ENCODE measurements at places on chromosomes 6 and 20.

GRCh38 chr6:148800536-148800935 is 53.7 kb downstream of the UST start:
- no peak for DNase-seq

- no peak for DNase-seq
These were observed 275.0 kb downstream of the CENPW start for GRCh38 chr6:126614642-126615504.

DNA sequence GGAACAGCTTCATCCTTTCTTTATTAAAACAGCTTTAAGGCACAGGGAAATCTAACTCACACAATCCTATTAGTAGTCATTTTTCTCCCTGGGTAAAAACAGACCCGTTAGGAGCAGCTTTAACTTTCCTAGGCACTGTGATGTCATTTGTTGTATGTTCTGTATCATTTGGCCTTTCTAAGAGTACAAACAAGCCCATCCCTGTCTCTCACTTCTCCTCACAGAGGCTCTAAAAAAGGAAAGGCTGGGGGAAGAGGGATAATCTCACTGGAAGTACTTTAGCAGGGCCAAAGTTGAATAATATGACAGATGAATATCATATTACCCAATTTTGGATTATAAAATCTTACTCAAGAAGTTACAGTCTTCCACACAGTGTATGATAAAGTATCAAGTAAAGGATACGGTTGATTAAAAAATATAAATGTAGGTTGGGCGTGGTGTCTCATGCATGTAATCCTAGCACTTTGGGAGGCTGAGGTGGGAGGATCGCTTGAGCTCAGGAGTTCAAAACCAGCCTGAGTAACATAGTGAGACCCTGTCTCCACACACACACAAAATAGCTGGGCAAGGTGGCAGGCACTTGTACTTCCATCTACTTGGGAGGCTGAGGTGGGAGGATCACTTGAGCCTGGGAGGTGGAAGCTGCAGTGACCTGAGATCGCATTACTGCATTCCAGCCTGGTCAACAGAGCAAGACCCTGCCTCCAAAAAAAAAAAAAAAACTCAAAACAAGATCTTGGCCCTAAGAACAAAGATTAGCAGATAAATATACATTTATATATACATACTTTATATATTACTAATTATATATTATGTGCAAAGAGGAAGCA is 7.9 kb downstream of the NUDT3 start:
- no peak for DNase-seq

- peak; percentile 5 for DNase-seq
These were observed 64.9 kb upstream of the PAX1 start for GRCh38 chr20:21640556-21640955.

DNA sequence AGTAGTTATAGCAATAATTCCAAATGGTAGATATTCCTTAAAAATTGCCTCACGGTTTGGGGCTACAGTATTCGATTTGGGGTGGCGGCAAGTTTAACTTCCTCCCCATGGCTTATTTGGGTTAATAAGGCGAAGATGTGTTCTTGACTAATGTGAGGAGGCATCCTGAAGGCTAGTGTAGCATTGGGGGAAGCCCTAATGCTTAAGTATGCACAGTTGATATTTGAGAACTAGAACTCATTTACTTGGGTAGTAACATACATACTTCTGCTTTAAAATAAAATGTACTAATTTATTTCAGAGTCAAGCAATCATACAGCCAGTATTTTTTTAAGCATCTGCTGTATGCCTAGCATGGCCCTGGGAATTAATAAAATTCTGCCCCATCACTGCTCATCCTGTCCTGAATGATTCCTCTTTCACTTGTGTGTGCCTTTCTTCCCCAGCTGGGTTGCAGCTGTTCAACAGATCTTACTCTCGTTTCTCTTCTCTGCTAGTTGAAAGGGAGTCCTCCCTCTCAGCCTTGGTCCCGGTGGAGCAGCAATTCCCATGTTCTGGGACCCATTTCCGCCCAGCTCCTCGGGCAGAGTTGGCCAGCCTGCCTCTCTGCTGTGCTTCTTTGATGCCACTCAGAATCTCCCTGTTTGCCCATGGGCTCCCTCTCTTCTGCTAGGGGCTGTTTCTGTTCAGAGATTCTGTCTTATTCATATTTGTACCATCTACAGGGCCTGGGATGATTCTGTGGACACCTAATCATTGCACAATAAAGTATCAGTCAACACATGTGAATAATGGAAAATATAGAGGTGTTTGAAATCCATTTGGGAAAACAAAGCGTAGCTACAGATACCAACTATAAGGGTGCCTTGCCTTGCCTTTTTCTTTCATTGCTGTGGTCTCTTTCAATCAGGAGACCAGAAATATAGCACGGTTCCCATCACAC is 104.8 kb downstream of the ARID1B start:
- DNase-seq = no peak

DNA sequence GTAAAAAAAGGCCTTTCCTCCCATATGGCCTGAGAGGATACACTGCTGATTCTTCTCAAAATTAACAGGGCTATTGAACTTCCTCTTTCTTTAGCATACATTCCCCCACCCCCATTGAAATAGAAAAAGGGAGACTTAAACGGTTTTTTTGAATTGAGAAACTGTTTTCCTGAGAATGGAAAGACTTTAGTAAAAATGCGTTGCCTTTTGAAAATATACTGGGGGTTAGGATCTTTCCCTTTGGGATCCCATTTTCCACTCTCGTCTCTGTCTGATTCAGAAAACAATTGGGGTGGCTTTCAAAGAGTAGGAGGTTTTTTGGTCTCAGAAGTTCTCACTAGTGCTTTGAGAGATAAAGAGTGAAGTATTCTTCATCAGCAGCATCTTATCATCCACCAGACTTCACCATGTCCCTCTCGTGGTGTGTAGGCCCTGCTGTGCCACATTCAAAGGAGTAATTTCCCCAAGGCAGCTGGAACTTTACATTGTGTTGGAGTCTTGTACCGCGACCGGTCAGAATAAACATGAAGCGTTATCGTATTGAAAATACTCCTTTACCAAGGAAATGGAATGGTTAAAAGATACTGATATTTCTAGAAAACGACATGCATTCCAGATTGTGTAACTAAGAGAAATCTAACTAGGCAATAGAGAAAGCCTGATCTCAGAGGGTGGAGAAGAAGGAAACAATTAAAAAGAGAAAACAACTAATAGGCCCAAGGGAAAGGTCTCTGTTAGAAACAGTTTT is 10.6 kb downstream of the MYB start:
- DNase-seq = no peak

GRCh38 chr6:166167801-166168615 is at the start of gene TBXT:
Gene TBXT, minus strand, starts transcription at chr6:166167851. Its CDS starts 260 bp downstream, at chr6:166167591.
- no peak for DNase-seq

GRCh38 chr6:66605011-66605410 is 898.0 kb upstream of the EYS start:
- no peak for DNase-seq

DNA sequence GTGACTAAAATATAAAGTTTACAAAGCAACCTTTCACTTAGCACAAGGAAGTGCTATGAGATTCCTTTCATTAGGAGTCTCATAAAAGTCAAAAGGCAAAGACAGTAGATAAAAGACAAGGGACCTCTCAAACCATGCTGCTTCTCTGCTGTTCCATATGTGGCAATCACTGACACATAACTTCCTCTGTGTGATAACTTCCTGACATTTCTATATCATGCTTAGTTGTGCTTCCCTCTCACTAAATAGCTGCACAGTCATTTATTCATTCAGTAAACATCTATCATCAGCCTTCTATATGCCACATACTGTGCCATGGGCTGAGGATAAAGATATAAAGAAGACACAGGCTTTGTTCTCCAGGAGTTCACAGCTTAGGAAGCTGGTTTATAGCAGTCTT is 214.8 kb upstream of the GRIK2 start:
- DNase-seq = no peak

DNA sequence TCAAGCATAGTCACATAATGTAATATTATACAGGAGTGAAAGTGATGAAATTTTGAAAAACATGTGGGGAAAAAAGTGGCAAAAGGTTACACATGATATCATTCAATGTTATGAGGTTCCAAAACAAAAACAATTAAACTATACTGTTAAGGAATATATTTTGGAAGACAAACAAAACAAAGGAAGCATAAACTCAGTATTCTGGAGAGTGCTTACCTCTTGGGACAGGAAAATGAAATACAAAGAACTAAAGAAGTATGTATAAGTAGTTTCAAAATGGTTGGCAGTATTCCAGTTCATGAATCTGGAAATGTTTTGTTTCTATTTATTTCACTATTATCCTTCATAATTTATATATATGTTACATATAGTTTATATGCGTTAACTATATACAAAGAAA is 213.5 kb downstream of the MOXD1 start:
- DNase-seq = no peak

DNA sequence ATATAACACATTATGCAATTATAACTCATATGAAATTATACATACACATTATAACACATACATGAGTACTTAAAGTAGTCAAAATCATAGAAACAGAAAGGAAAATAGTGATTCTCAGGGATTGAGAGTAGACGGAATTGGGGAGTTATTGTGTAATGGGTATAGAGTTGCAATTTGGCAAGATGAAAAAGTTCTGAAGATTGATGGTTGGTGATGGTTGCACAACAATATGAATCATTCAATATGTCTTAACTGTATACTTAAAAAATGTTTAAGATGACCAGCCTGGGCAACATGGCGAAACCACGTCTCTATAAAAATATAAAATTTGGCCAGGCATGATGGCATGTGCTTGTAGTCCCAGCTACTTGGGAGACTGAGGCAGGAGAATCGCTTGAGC is 372.7 kb downstream of the CDKAL1 start:
- no peak for DNase-seq

DNA sequence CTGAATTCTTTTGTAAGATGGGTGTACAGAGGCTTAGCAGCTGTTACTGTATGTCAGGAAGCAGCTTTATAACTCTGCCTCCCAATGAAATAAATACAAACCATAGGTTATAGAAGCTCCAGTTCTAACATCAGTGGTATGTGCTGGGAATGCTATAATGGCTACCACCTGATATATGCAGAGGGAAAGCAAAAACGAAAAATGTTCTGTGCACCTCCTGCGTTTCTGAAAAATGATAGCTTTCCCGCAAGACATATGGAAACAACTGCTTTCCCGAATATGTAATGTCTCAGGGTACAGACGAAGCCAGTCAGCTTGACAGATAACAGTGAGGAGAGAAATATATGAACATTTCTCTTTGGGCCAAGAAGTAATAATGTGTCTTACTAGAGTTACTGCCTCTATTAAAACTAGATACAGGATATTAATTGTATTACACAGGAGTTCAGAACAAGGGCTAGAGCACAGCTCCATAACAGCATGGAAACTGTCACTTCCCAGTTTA is 517.0 kb upstream of the NRSN1 start:
- DNase-seq = no peak

- no peak for DNase-seq
These were observed 9.1 kb downstream of the UCKL1 start for GRCh38 chr20:63946986-63947637.

DNA sequence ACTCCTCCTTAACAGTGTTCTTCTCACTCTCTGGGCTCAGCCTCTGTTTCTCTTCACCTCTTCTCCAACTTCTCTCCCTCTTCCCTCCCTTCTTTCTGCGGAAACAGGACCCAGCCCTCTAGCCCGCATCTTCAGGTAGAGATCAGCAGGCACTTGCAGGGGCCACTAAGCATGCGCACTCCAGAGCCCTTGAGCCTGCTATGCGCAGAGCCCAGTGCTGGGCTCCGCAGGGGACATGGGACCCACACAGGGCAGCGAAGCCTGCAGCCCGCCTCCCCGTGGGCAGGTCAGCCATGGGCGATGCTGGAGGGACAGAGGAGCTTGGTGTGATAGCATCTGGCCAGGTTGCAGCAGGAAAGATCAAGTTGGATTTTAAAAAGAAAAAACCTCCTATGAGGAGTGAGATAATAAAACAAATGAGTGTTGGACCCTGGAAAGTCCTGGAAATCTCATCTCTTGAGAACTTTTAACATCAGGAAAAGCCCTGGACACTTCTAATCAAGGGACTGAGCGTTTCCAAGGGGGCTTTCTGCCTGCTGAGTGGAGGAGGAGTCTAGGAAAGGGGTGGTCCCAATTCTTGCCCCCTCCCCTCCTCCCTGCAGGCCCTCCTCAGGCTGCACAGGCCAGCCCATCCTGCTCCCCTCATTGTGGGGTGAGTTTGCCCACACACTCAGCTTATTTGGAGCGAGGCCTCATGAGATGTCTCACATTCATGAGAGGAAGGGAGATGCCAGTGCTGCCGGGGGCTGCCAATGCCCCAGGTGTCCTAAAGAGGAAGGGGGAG is 71.9 kb downstream of the MDGA1 start:
- DNase-seq = no peak

- no peak for DNase-seq
These were observed 42.3 kb downstream of the CCDC170 start for GRCh38 chr6:151536188-151536479.

DNA sequence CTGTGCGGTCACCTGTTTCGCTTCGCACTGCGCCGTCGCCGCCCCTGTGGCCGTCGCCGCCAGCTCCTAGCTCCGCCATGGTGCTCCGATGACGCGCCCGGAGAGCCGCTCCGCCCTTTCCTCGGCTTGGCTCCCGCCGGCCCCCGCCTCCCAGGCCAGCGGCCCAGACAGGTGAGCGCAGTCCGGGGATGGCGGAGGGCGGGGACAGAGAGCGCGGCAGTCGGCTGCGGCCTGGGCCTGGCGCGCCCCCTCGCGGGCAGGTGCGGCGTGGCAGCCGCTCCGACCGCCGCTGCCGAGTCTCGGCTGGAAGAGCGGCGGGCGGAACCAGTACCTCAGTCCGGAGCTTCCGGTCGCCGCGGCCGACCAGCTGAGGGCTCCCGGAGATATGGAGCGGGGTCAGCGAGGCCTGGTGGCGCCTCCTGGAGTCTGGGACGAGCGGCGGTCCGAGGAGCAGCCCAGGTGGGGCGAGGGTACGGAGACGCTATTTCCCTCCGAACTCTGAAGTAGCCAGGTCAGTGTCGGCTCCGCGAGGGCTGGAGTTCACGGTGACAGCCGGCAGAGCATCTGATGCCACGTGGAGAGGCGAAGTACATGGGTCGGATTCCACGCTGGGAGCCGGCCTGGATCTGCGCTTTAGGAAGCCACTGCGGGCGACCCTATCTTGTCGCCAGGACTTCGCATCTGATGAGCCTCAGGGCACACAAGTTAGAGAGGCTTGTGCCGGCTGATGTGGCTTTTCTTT is at the start of gene MAP7:
TSS of gene MAP7 (minus strand) at position 93 of the 742 bp plus-strand sequence. CDS start at position 79, 14 bp downstream.
- peak; percentile 74 for DNase-seq

DNA sequence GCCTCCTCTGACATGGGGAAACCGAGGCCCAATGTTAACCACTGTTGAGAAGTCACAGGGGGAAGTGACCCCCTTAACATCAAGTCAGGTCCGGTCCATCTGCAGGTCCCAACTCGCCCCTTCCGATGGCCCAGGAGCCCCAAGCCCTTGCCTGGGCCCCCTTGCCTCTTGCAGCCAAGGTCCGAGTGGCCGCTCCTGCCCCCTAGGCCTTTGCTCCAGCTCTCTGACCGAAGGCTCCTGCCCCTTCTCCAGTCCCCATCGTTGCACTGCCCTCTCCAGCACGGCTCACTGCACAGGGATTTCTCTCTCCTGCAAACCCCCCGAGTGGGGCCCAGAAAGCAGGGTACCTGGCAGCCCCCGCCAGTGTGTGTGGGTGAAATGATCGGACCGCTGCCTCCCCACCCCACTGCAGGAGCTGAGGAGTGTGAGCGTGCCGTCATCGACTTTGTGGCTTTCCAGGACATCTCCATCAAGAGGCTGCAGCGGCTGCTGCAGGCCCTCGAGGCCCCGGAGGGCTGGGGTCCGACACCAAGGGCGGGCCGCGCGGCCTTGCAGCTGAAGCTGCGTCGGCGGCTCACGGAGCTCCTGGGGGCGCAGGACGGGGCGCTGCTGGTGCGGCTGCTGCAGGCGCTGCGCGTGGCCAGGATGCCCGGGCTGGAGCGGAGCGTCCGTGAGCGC is 1.6 kb downstream of the TNFRSF6B start:
- DNase-seq = no peak

- DNase-seq = no peak
These were observed 104.5 kb downstream of the DHX35 start for GRCh38 chr20:39066471-39067242.

All from stimulated activated CD4-positive, alpha-beta T cell treated with anti-CD3 and anti-CD28 coated beads, Interleukin-2, amount 100 ng/mL, for 24 hours (primary cell).